ENCODE measurements at places on chromosomes 7 and 10.

DNA sequence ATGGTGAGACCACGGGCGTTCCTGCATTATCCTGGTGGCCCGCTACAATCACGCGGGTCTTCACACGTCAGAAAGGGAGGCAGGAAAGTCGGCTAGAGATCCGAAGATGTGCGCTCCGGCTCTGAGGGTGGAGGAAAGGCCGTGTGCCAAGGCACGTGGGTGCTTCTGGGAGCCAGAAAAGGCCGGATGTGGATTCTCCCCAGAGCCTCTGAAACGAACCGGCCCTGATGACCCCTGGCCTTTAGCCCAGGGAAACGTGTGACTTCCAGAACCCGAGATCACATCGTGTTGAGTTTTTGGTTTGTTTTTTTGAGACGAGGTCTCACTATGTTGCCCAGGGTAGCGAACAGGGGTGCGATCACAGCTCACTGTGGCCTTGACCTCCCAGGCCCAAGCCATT, 244.2 kb downstream of the ELFN1 start:
- DNase-seq: no peak

GRCh38 chr10:76981251-76981650, 656.4 kb downstream of the KCNMA1 start:
- no peak for DNase-seq

DNA sequence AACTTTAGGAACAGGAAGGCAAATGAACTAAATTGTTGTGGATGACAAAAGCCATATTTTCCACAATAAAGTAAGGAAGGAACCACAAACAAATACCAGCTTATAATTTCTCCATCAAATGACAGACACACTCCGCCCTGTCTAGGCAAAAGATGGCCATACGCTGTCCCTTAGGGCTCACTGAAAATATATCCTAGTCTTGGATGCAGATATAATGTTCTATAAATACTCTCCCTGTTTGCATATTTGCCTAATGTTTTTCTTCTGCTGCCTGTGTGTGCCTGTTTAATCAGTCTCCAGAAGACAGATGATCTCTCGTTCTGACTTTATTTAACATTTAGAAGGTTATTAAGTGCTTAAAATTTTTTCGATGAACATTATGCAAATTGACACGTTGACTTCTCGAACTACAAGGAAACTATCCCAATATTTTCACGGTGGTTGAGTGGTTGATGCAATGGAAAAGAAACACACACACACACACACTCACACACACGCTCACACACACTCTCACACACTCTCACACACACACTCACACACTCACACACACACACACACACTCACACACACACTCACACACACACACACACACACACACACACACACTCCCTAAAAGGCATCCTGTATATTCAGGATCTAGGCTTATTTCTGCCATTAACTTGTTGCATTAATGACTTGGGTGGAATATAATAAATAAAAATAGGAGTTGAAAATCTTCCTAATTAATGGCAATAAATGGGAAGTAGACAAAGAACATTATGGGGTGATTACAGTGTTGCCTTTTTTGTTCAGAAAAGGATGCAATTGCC, 297.1 kb downstream of the PRPF18 start:
- peak; percentile 65 for DNase-seq

GRCh38 chr10:8112230-8112905, 57.9 kb downstream of the GATA3 start:
- DNase-seq: no peak

GRCh38 chr10:97659589-97659988, 19.1 kb downstream of the PI4K2A start:
- no peak for DNase-seq

DNA sequence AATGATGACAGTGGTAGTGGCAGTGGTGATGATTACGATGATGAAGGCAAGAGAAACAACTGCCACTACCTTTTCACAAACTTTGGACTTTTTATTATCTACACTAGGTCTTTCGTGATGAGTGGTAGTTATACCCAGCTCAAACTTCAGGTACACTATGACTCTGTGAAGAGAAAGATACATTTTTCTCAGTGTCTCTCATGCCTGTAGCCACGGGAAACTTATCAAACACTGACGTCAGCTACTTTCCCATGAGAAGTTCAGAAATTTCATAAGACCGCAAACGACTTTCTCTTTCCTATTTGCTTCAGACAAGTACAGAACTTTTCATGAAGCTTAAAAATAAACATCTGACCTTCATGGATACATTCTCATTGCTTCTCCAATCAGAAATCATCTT, 57.0 kb downstream of the CALD1 start:
- DNase-seq: no peak

GRCh38 chr10:130964771-130965170, 346.8 kb downstream of the TCERG1L start:
- no peak for DNase-seq

DNA sequence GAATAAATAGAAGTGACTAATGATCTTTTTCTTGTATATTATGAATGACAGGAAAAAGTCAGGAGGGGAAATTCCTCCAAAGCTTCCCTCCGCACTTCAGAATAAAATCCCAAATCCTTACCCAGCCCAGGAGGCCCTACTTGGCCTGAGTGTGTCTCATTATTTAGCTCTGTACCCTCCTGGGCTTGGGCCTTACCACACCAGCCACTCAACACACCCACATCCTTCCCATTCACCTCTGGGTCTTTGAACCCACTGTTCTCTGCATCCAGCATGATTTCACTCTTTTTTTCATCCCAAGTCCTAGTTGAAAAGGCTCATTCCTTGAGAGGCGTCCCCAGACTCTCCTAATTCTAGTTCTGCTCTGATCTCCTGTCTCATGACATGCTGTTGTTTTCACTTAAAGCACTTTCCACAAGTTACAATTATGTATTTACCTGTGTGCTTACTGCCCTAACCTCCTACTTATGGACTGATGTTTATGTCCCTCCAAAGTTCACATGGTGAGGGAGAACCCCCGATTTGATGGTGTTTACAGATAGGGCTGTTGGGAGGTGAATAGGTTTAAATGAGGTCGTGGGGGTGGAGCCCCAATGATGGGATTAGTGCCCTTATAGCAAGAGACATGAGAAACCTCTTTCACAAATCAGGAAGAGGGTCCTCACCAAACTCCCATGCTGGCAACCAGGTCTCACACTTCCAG, 6.4 kb downstream of the NOD1 start:
- DNase-seq: no peak

DNA sequence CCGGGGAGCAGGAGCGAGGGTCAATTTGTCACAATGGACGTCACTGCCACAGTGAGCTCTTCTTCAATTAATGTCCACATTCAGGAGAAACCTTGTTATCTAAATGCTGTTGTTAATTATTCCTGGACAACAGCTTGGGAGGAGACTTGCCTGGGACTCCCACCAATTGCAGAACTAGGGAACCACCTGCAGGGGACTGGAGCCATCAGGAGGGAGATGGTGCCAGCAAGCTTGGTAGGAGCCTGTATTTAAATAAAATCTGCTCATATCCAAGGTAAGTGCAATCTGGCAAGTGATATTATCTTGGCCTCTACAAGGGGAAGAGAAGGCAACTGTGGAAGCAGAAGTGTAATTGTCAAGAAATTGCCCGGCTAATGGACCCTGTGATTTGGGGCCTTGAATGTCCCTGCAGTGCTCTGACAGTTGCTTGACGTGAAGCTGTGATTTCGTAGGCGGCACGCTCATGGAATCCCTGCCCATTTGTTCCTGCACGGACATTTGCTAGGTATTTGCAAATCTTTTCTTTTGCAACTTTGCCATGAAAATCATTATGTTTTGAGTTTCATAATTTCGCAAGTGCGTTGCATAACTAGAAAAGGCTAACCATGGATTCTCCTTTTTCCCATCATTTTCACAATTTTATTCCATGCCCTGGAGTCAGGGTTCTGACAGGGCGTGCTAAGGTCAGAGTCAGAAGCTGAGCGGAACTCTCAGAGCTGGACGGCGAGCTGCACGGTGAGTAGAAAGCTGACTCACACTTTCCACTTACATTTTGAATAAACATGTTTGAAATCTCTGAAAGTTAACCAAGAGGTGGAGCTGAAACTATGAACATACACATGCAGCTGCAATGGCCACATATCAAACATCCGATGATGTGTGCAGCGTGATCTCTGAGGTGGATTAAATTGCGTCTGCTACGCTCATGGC, 84.9 kb upstream of the TCERG1L start:
- DNase-seq: peak; percentile 21

DNA sequence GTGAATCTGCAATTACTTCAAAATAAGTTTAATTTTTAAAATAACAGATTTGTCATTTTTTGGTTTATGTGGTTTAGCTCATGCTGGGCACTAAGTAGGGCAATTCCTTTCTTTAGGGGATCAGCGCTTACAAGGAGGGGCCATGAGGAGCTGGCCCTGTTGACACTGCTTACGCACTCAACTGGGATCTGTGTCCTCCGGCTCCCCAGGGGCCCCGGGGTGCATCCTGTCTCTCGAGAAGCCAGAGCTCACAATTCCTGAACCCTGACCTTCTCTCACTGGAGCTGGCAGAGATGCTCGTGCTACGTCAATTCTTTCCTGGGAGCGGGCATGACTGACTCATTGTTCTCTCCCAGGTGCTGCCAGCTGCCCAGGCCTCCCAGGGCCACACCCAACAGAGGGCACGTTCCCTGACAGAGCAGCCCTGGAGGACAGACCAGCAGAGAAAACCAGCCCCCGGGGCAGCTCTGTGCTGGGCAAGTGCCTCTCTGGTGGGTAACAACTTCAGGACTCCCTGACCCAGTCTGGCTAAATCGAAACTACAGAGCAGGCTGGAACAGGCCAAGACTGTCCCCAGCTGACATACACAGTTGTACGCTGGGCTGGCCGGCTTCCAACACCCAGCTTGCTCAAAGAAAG, 36.8 kb downstream of the CTBP2 start:
- DNase-seq: peak; percentile 78

DNA sequence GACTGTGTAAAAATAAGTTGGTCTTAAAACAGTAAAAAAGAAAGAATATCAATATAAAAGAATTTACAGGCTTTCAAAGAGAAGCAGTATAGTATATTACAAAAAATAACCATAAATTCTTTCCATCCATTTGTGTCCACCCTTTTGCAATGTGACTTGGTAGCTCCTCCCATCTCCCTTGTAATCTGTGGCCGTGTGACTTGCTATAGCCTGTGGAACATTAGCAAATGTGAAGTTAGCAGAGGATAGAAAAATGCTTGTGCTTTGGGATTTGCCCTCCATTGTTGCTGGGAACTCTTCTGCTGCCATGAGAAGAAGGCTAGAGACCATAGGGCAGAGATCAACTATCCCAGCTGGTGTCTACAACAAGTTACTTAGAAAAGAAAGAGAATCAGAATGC, 30.2 kb downstream of the KLHL7 start:
- DNase-seq: no peak

GRCh38 chr10:129074939-129075338, 392.1 kb upstream of the MGMT start:
- DNase-seq: no peak

DNA sequence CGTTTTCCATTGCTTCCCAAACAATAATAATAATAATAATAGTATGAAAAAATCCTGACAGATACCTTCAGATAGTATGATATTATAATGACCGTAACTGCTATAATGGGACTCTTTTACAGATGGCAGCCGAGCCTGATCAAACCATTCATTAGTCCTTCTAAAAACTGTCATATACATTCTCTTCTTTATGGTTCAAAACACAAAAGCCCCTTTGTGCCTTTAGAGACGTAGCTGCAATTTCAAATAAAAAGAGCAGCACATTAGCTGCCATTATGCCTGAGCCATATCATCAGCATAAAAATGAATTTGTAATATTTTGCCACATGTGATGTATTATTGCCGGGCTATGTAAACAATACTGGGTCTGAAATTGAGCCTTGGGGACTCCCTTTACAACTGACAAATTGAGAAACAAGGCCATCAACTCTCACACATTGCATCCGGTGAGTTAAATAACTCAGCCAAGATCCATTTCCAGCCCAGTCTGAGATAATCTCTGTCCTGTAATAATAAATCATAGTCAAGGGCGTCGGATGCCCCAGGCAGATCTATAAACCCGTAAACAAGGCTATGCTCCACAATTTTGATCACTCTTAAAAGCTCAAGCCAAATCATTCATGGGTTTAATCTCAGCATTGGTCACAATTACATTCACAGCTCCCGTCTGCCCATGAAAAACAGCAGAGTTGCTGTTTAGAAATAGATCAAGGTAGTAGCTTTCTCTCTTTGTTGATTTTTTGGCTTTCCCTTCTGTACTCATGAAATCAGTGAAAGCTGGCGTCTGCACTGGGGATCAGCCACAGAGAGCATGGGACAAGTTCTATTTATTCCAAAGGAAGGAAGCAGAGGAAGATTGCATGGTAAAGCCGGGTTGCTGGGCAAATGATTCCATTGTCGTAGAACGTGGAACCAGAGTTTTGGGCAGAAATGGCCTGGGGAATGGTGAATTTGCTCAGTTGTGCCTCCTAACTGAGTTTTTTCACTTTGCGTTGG, 150.1 kb upstream of the BMPER start:
- peak; percentile 77 for DNase-seq

DNA sequence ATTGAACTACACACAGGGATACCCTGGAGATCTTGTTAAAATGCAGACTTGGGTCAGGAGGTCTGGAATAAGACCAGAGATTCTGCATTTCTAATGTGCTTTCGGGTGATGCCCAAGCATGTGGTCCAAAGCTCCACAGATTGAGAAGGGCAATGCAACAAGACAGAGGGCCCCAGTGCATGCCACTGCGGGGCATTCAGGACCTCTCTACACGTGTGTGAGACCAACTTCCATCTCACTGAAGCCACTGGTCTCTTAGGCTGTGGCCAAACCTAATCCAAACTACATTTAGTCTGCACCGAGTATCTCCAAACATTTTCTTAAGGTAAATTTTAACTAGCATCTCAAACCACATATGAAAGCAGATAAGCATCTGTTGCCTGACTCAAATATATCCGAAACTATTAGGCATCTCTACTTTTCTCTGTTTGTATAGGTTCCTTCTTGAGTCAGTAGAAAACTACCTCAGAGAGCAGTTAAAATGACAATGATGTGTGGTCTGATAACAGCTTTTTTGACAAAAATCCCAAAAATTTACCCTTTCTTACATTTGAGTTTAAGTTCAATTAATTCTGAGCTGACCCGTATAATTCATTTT, 107.5 kb downstream of the ELMO1 start:
- DNase-seq: no peak

GRCh38 chr10:52864201-52865106, 91.9 kb upstream of the MBL2 start:
- no peak for DNase-seq

- no peak for DNase-seq
These were observed 290.0 kb downstream of the RNLS start for GRCh38 chr10:88293073-88293472.

GRCh38 chr7:35695987-35696386, 1.1 kb upstream of the HERPUD2 start:
- no peak for DNase-seq

DNA sequence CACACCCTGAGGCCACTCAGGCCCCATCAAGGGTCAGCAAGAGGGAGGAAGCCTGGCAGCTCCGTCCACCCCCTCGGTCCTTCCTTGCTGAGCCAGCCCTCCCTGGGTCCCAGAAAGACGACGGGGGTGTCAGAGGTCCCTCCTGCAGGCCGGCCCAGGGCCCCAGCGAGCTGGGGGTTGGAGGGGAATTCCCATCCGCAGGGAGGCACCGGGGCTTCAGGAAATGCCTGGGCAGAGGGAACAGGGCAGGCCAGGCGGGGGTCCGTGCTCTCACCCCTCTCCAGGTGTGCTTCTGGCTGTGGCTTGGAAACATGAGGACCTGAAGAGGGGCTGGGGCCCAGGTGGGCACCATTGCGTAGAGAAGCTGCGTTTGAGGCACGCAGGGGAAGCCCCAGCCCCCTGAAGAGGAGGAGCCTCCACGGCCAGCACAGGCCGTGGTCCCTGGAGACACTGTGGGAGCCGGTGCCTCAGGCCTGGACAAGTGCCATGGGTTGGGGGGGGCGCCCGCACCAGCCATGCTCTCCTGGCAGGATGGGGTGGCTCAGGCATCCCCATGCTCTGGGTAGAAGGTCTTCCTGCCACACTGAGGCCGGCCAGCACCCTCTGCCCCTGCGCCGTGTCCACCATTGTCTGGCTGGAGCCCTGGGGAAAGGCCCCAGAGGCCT, 66.7 kb downstream of the PDGFA start:
- DNase-seq: no peak

Data from NCI-H526 (cell line).